Stimulated activated CD8-positive, alpha-beta memory T cell treated with anti-CD3 and anti-CD28 coated beads, Interleukin-4, amount 100 ng/mL, for 1 hour (primary cell): ENCODE measurements at places on chromosomes 7 and 10.

DNA sequence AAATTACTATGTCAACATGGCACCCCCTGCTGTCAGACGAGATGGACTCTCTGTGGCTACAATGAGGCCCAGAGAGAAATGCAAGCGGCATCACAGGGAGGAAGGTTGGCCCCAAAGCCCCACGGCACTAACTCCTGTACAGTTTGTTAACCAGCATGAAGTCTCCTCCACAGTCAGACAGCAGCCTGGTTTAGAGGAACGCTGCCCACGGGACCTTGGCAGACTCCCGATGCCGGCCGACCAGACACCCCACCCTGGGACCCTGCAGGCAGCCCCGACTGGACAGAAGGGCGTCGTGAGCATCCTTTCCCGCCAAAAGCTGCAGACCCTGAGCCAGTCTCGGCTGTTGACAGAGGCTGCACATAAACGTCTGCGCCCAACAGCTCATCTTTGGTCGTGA, 158.8 kb downstream of the DIP2C start:
- no peak for DNase-seq

DNA sequence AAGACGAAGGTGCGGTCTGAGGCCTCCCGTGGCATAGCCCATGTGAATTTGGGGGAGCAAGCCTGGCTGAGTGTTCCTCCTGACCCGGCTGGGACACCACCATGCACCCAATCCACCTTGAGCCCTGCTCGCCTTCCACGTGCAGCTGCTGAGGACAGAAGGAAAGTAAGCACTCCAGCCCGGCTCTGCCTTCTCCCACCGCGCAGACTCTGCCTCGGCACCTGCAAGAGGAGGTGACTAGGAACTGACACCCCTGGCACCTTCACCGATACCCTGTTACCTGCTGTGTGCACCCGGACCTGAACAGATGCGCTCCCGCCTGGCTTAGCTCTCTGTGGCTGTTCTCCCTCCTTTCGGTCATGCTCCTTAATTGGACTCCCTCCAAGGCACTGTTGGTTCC, 57.0 kb upstream of the OPN4 start:
- DNase-seq, result no peak

GRCh38 chr7:69166979-69167516, 431.2 kb upstream of the AUTS2 start:
- DNase-seq, result no peak

- DNase-seq, result no peak
These were observed 5.3 kb downstream of the PAPOLB start for GRCh38 chr7:4856336-4857057.

DNA sequence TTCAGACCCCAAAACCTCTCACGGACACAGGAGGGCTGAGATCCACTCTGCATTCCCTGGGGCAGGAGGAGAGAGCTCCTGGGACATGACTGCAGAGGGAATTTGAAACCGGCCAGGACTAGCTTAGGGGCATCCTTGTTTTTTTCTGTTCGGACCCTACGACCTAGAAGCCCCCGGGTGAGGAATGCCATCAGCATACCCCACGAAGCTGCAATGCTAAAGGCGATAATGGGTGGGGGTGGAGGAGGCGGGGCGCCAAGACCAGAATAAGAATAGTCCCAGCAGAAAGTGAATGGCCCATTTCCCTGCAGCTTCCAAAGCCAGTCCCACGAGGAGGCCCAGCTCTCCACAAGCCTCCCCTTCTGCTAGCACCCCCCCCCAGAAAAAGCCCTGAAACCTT, 4.0 kb downstream of the PDGFA start:
- DNase-seq, result no peak

DNA sequence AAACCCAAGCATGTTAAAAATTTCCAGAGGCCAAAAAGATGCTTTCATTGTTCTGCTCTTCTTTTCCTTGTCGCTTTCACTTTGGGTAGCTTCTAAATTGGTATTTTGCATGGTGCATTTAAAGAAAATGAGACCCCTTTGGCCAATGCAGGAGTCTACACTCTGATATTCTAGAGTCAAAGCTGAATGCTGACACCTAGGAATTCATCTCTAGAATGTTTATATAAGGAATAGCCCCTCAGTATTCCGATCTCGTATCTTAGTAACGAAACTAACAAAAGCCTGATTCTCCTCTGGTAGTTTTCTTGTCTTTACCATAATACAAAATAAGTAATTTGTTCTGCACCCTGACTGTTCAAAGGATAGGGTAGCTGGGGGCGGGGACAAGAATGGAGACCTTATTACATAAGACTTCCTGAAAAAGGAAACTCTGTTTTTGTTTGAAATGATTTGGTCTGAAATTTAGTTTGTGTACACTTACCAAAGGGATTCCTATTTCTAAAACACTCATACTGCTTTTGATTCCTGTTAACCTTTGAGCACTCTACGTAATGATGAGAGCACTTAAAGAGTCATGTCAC, 17.1 kb downstream of the IKZF1 start:
- DNase-seq, result no peak
